GM12892 (cell line): ENCODE measurements at places on chromosomes 11 and 22.

GRCh38 chr22:25930083-25930482, 188.1 kb downstream of the MYO18B start:
- DNase-seq: no peak

DNA sequence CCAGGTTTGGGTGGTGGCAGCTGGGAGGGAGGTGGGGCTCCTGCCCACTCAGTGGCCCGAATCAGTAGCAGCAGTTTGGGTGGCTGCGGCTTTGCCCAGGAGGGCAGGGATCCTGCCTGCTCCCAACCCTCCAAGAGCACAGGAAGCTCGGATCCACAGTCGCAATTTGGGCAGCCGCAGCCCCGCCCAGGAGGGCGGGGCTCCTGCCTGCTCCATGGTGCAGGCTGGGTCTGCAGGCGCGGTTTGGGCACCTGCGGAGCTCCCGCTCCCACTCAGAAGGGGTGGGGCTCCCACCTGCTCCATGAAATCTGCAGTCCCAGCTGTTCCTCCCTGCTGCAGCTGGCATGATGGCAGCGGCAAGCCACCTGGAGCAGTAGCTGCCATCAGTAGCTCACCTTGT, 38.1 kb upstream of the CALCB start:
- no peak for DNase-seq

DNA sequence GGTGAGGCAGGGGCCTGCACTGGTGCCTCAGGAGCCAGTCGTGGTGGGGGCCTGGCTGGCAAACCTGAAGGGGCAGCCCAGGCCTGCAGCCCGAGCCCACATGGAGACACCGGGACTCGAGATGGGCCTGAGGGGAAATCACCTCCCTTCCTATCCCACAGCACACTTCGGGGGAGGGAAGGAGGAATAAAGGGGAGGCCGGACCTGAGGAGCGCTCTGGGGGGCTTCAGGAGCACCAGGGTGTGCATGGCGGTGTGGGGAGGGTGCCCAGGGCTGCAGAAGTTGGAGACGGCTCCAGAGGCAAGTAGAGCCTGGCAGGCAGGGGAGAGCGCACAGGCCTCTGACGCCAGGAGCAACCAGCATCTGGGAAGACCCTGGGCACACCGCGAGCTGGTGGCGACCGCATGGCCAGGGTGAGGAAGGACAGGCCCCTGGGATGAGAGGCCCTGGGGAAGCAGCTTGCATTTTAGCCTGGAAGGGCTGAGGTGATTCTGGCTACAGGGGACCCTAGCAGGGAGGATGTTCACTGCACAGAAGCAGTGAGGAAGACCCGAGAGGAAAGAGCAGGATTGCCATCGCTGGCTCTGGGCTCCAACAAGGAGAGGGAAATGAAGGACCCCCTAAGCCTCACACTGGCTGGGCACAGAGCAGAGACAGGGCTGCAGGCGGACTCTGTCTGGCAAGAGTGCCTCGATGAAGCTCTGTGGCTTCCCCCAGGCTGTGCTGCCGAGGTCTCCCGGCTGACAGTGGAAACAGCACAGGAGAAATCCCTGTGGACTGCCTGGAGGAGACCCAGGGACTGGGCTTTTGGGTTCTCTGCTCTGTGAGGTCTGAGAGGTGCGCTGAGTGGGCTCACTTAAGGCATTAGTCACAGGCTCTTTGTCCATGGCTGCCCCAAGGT, 457.7 kb downstream of the BRD1 start:
- no peak for DNase-seq

GRCh38 chr11:116368784-116369183, 404.0 kb downstream of the BUD13 start:
- no peak for DNase-seq
